ENCODE measurements at places on chromosomes 11 and 22.

- DNase-seq, result no peak
Measured at GRCh38 chr11:63805844-63806415, 7.3 kb upstream of the SPINDOC start.

DNA sequence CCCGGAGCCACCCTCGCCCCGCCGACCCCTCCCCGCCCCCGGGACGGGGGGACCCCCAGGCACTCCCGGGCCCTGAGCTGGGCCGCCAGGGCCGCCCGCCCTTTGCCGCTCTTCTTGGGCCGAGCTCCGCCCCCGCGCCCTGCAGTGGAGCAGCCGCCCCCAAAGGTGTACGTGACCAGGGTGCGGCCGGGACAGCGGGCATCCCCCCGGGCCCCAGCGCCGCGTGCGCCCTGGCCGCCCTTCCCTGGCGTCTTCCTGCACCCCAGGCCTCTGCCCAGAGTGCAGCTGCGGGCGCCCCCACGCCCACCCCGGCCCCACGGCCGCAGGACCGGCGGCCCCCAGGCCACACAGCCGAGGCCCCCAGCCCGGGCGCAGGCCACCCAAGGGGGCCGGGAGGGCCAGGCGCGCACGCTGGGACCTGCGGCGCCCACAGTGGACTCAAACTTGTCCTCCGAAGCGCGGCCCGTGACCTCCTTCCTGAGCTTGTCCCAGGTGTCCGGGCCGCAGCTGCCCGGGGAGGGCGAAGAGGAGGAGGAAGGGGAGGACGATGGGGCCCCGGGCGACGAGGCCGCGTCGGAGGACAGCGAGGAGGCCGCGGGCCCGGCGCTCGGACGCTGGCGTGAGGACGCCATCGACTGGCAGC lies 7.4 kb downstream of the B4GALNT4 start:
- DNase-seq, result no peak

- DNase-seq, result no peak
Measured at GRCh38 chr11:124915541-124916369, 3.3 kb upstream of the HEPN1 start.

- DNase-seq, result no peak
Measured at GRCh38 chr11:70247710-70248072, 22.8 kb upstream of the PPFIA1 start.

Data from stimulated activated CD4-positive, alpha-beta T cell treated with anti-CD3 and anti-CD28 coated beads, TNF-alpha, amount 100 ng/mL, for 48 hours (primary cell).